Stimulated activated naive CD4-positive, alpha-beta T cell (primary cell): ENCODE measurements at places on chromosomes 7 and 10.

- DNase-seq, result no peak
Measured at GRCh38 chr7:95925971-95926370, 153.6 kb downstream of the DYNC1I1 start.

- no peak for DNase-seq
Measured at GRCh38 chr10:43218951-43219837, 47.7 kb downstream of the RASGEF1A start.

- DNase-seq, result peak; percentile 80
Measured at GRCh38 chr7:4753598-4754432, 21.6 kb upstream of the AP5Z1 start.

DNA sequence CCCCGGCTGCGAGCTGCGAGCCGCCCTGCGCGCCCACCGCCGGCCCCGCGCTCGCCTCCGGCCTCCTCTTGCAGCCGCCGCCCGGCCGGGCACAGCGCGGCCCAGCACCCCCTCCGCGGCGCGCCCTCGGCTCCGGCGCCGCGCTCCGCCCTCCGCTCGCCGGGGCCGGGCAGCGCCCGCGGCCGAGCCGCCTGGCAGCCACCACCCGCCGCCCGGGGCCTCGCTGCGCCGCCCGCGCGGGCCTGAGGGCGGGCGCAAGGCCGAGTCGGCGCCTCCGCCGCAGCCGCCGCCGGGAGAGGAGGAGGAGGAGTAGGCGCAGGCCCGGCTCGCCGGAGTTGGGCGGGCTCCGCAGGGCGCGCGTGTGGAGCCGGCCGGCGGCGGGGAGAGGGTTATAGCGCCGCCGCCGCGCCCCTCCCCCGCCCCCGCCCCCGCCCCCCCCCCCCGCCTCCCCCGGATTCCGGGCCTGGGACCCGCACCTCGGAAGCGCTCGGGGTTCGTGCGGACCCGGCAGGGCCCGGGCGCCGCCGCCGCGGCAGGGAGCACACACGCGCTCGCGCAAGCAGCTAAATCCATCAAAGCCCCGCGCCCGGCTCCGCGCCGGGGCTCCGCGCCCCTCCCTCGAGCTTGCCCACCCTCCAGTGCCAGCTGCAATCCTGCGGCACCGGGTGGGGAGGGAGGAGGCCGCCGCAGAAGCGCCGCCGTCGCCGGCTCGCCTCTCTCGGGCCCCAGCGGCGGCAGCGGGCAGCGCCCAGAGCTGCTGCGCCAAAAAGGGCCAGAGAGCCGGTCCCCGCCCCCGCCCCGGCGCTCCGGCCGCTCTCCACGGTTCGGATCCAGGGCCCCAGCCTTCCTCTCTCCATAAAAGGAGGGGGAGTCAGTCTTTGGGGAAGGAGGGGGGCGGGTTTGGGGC is at the start of gene PDGFA:
PDGFA (minus strand) TSS at position 363 of the 907 bp plus-strand sequence. CDS start 845 bp downstream, outside the sequence.
- no peak for DNase-seq

GRCh38 chr7:157712666-157713235 is 375.9 kb downstream of the DNAJB6 start:
- no peak for DNase-seq

DNA sequence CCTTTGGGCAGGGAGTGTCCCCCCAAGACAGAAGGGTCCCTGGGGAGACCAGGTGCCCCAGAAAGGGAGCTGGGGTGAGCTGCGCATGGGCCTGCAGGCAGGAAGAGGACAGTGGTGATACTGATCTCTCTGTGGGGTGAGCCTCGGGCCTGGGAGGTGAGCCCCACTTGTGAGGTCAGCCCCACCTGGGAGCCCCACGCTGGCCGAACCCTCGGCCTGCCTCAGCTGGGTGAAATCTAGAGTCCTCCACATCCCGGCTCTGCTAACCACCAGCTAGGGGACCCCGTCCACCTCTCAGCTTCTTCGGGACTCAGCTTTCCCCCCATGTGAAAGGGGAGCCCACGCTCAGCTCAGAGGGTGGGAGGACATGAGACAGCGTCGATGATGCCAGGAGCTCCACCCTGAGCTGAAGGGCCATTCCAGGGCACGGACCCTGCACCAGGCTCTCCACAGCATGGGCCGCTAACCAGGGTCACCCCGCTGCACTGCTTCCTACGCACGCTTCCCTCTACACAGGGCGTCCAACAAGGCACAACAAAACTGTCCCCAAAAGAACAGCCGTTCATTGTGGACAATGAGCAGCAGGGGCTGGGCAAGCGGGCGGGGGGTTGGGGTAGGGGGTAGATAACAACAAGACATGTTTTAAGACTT is 48.7 kb downstream of the CAMK2B start:
- DNase-seq, result no peak

- no peak for DNase-seq
Measured at GRCh38 chr7:8172372-8173354, 89.3 kb downstream of the ICA1 start.

DNA sequence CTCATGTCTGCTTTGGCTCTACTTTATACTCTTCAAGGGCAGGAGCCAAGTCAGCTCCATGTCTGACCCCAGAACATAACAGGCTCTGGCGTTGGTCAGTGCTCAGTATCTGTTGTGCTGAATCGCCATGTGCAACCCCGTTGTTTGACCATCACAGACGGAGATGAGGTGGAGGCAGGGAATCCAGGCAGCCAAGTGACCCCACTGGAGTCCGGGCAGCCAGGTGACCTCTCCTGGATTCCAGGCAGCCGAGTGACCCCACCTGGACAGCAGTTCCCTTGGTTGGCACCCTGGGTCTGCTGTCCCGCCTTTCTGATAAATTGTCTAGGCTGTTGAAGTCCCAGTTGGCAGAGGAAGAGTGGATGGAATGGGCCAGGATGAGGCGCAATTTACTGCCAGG is 232.2 kb downstream of the TCERG1L start:
- DNase-seq, result no peak

DNA sequence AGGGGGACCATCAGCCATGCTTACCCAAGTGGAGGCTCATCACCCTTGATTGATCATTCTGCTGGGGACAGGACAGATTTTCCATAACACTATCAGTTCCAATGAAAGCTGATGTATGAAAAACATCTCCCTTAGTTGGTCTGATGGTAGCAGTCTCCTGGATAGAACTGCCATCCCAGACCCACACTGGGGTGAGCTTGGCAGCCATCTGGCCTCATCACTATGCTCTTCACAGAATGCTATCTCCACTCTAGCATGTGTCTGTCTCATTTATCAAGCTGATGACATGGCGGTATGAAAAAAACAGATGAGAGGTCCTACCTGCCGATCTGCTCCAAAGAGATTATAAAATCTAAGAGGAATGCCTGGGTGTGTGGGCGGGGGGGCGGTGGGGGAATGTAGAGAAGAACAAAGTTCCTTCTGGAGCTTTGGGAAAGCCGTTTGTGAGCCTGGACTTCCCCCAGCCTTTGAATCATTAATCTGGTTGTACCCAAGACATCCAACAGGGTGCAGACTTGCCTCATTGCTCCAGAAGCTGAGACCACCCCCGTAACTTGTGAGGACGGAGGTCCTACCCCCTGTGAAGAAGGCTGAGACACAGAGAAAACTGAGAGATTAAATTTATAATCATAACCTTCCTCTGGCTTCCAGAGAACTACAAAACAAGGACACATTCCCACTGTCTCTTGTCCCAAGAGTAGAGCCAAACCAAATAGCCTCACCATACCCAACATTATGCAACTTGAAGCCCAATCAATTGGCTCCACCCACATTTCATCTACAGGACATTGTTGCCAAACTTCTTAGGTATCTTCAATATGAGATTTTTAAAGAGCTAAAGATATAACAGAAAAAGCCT is 340.8 kb downstream of the KCNMA1 start:
- DNase-seq, result no peak

DNA sequence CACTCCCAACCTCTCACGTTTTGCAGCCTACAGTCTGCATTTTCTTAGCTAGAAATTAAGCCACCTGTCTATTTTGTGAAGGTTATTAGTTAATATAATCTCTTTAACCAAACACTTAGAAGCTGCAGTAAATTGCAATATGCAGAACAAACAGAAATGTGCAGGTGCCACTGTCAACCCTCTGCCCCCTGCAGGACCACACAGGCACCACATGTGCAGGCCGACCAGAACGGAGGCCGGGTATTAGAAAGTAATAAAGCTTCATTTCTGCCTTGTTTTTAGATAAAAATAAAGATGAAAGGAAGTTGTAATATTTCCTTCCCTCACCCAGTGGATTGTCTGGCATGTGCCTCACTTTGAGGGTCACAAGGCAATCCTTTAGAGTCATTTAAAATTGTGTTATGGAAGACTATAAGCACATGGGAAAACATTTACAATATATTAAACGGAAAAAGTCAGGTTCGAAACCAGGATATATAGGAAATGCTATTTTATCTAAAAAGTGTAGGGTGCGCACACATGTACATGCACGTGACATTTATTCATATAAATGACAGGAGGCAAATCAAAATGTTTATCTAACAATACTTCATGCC is 158.2 kb downstream of the ARHGAP12 start:
- DNase-seq, result peak; percentile 40

DNA sequence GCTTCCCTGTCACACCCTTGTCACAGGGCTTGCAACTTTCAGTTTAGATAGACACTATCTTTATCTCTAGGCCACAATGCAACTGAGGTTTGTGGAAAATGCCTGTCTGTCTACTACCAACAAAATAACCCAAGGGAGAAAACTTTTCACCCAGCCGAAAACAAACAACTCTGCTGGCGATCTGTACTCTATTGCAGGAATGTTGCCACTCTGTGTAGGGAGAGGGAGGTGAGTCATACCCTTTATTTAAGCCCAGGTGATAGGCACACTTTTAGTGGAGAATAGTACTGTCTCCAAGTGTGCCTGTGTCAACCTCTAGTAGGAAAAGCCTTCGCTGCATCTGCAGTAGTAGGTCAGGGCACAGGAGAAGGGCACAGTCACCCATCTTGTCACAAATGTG is 108.3 kb downstream of the SLC25A40 start:
- DNase-seq, result no peak

GRCh38 chr10:44125879-44126278 is 259.0 kb downstream of the CXCL12 start:
- DNase-seq, result no peak

DNA sequence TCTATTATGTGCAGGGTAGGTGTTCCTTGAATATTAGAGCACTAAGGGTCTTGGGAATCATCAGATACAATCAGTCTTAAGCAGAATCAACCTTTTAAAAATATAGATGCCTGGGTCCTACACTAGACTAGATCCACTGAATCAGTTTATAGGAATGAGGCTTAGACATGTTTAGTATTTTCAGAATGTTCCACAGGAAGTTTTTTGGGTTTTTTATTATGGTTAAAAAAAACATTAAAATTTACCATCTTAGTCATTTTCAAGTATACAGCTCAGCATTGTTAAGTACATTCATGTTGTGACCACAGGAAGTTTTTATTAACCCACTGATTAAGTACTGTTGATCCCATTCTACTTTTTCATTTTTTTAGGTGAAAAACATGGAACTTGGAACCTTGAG is 135.7 kb downstream of the LCOR start:
- no peak for DNase-seq

- DNase-seq, result no peak
Measured at GRCh38 chr7:78642751-78643150, 810.7 kb downstream of the MAGI2 start.

DNA sequence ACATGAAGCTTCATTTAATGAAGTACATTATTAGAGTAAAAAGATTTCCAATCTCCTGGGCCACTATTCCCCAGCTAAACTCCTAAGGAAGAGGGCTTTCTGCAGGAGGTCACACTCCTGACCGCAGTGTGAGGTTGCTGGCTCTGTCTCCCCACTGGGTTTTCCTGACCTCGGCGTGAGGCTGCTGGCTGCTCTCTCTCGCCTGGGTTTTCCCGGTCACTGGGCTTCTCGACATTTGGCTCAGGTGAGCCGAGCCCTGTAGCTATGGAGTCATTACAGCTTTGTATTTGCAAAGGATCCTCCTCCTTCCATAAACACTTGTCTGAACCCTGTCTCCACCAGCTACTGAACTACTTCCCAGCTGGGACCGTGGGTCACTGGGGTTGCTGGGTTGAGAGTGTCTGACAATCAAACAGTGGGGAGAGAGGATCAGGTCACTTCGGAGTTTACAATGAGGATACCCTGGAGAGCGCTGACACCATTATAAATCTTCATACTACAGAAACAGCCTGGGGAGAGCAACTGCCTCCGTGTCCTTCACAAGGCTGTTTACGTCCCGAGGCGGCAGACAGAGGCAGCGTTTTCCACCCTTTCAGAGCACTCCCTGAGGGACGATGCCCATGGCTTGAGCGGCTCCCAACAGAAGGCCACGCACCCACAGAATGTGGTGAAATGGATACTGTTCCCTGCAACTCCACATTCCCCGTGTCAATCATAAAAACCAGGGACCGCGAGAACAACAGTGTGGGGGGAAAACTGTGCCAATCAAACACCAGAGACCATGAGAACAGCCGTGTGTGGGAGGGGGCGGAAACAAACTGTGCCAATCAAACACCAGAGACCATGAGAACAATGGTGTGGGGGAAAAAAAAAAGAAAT is 226.2 kb downstream of the ZMYND11 start:
- DNase-seq, result no peak

DNA sequence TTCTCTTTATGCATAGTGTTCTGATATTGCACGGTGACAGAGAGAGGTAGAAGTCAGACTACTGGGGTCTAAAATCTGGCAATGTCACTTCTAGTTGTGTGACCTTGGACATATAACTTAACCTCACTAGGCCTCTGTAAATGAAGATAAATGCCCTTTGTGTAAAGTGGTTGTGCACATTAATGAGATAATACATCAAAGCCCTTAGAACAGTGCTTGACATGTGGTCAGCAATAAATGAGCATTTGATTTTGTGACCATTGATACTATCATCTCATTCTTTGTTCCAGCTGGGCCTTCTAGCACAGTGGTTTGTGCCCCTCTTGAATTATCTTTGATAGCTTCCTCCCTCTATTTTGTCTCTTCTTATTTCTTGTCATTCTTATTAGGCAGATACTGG is 74.1 kb upstream of the C10orf90 start:
- DNase-seq, result no peak

- DNase-seq, result no peak
Measured at GRCh38 chr10:7025296-7025695, 385.5 kb downstream of the SFMBT2 start.

GRCh38 chr10:128540128-128540762 is 414.0 kb upstream of the MKI67 start:
- DNase-seq, result no peak

- DNase-seq, result no peak
Measured at GRCh38 chr7:21076054-21076453, 289.4 kb upstream of the SP8 start.

DNA sequence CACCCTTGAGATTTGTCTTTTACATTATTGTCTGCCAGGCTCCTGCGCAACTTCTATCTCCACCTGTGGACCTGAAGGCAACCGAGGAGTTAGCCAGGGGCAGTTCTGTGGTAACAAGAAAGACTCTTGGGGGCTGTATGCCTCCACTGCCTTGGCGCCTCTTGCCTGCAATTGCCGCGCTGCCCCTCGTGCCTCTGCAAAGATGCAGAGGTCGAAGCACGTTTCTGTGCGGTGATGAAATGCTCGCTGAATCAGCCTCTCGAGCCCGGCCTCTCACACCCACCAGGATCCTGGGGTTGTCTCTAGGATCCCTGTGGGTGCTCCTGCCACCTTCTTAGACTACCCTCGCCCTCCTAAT is 486 bp upstream of the LHFPL3 start:
- no peak for DNase-seq

- DNase-seq, result no peak
Measured at GRCh38 chr10:22698941-22699440, 15.4 kb downstream of the PIP4K2A start.

GRCh38 chr7:36449685-36450084 is 60.0 kb downstream of the ANLN start:
- no peak for DNase-seq

GRCh38 chr10:108911814-108912541 is 1011.3 kb downstream of the XPNPEP1 start:
- DNase-seq, result no peak

GRCh38 chr10:125407557-125407956 is 247.2 kb upstream of the CTBP2 start:
- DNase-seq, result no peak

GRCh38 chr10:123993534-123994416 is 99.6 kb downstream of the CHST15 start:
- DNase-seq, result no peak
